ENCODE measurements at places on chromosomes 3 and 15.

GRCh38 chr15:70801109-70801508, 37.8 kb upstream of the UACA start:
- DNase-seq, result no peak

- DNase-seq, result no peak
Observed at GRCh38 chr15:70679919-70680231, 83.5 kb downstream of the UACA start.

GRCh38 chr3:8737301-8737700, 3.7 kb downstream of the CAV3 start:
- DNase-seq, result no peak

DNA sequence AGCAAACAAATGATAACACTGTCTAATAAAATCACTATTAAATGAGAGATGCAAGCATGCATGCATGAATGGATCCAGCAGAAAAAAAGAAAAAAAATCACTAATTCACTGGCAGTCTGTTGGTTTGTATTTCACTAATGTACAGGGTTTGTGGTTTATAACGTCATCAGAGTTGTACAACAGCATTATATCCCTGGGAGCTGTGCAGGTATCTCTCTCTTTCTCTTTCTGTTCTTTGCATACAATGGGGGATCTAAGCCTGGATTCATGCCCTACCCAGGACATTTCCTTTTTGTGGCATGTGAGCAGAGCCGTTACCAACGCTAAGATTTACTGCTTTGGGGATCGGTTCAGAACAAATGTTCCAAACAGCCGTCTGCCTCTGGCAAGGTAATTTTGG, 229.5 kb downstream of the SOX2 start:
- DNase-seq, result no peak

DNA sequence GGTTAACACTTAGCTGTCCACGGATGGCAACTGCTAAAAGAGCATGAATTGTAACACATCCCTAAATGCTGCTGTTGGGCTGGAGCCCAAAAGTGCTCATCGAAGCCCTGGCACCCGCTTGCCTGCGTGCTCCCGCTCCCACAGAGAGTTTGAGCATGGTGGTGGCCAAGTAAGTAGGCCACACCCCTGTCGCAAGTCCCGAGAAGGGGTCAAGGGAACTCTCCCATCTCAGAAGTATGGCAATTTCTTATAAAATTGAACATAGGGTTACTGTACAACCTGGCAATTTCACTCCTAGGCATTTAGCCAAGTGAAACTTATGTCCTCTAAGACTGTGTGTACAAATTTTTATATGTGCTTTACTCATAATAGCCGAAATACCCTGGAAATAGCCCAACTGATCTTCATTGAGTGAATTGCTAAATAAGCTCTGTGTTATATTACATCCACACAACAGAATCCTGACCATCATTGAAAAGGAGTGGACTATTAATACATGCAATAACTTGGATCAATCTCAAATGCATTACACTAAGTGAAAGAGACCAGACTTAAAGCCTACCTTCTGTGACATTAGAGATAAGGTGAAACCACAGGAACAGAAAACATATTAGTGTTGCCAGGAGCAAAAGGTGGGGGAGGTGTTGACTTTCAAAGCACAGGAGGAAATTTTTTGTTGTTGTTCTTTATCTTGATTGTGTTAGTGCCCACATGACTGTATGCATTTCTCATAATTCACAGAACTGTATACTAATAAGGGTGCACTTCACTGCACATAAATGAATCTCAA, 1.5 kb upstream of the GCSAM start:
- DNase-seq, result no peak

DNA sequence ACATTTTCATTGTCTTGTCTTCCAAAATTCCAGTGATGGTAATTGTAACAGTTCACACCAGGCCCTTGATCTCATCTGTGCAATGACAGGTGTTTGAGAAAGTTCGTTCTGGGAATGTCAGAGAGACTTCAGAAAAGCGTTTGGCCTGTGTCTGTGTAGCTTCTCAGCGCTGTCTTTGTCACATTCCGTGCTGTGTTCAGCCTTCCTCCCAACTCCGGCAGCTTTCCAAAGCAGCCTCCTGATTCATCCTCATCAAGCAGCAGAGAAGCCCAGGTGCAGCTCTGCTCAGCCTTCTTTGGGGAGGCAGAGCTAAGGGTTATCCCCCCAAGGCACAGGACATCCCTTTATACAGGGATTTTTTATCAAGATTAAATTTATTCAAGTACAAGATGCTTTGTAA, 494.0 kb upstream of the SUCLG2 start:
- no peak for DNase-seq

DNA sequence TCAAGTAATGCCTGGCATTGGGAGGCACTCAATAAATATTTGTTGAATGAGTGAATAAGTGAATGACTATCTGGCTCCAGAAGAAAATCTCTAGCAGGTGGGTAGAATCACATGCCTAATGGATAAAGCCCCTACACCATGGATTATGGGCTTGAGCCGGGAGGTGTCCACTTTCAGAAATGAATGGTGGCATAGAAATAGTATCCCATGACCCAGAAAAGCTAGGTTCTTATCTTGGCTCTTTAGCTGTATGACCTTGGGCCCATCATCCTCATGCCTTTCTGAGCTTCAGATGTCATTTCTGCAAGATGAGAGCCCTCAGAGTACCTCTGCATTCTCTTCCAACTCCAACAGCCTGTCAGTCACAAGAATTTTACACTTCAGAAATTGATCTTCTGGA, 37.3 kb upstream of the TNIK start:
- DNase-seq, result no peak

DNA sequence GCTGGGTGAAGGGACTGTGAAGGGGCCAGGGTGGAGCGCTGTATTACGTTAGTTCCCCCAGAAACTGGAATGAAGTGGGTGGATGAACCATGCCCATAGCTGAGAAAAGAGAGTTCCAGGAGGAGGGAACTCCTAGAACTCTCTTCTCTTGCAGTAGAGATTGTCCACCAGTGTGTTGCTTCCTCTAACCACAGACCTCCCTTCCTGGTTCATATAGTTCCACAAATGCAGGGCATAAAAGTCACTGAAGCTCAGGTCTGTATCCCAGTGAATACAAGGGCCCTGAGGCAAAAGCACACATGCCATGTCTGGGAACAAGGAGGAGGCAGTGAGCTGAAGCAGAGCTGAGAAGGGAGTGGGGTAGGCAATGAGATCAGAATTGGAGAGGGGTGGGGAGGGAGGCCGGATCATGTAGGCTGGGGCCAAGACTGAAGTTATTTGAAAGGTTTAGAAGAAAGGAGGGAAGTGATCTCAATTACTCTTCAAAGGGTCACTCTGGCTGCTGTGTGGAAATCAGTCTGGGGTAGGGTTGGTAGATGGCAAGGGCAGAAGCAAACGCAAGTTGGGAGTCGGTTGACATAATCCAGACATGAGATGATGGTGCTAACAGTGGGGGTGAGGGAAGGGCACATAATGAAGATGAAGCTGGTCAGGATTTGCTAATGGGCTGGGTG, 6.5 kb downstream of the A4GNT start:
- no peak for DNase-seq

DNA sequence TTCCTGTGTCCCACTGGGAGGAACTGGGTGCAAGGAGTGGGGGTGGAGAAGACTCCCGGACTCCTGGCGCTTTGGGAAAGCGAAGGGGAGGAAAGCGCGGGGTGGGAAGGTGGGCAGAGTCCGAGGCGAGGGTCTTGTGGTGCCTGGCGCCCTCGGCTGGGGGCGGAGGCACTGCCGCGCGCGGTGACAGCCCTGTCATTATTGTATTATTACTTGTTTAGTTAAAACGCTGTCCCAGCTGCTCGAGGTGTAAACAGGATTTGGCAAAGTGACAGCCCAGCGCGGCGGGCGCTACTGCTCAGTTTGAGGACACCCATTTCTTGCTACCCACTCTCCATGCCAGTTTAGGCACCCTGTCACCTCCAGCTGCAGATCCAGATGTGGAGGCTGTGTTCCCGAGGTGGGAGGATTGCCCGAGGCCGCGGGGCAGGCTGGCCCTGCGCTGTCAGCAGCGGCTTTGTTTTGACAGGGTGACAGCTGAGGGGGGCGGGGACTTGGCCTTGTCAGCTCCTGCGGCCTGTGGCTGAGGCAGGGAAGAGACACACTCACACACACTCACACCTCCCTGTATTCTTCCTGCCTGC, 1.0 kb downstream of the KAT2B start:
- DNase-seq, result peak; percentile 87

DNA sequence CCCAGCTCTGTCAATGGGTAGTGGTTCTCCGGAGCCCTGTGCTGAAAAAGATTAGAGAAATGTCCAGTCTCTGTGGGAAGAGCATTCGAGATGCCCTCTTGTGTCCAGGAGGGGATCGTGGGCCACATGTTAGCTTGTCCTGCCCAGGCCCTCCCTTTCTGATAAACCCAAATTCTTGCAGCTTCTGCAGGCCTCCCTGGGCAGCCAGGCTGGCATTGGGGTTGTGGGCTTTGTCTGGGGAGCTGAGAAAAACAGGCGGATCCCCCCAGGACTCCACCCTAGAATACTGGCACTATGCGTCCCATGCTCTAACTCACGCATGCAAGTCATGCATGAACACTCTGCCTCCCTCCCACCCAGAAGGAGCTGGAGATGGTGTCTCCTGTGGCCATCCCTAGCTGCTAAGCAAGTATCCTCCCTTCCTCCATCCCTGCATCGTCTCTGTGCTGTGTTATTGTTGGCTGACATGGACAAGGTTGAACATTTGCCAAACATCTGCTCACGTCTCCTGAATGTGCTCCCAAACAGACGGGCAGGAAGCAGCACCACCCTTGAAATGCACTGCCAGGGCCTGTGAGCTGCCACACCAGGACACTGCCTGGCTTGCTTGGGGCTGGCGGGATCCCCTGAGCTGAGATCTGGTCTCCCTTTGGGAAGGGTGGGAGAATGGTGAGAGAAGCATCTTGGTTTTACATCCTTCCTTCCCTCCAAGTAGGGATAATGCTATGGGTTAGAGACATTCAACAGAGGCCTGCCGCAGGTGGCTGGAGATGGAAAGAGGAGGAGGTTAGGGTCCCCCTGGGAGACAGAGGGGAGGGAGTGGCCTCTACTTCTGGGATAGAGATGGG, 26.5 kb downstream of the CFAP161 start:
- no peak for DNase-seq

Data from thymus (tissue), 14 donors.